ENCODE measurements at places on chromosomes 13 and 19. TPM values are rescaled to one million over a fixed set of nuclear protein-coding genes. Genes with fewer than 3 reads are reported as not detected.

CEBPA gene
- total RNA-seq: 0.33 TPM

C19orf38 gene
- total RNA-seq: 1.4 TPM

DLEU7 gene
- total RNA-seq: not detected

ZNF808 gene
- 32.9 TPM for total RNA-seq

SULT2A1 gene
- total RNA-seq: not detected

KASH5 gene
- 2.3 TPM for total RNA-seq

SHANK1 gene
- not detected for total RNA-seq

RHPN2 gene
- 2.9 TPM for total RNA-seq

OLFM4 gene
- total RNA-seq: not detected

SEMA6B gene
- not detected for total RNA-seq

GRIK5 gene
- 0.73 TPM for total RNA-seq

NCCRP1 gene
- not detected for total RNA-seq

TMPRSS9 gene
- not detected for total RNA-seq

NMRK2 gene
- total RNA-seq: not detected

IFNL1 gene
- total RNA-seq: 1.6 TPM

CACNG7 gene
- not detected for total RNA-seq

ENOX1 gene
- total RNA-seq: 0.45 TPM
